ENCODE measurements at places on chromosomes 4 and X.

- no peak for DNase-seq
These were observed 26.3 kb downstream of the MFAP3L start for GRCh38 chr4:169999923-170000322.

DNA sequence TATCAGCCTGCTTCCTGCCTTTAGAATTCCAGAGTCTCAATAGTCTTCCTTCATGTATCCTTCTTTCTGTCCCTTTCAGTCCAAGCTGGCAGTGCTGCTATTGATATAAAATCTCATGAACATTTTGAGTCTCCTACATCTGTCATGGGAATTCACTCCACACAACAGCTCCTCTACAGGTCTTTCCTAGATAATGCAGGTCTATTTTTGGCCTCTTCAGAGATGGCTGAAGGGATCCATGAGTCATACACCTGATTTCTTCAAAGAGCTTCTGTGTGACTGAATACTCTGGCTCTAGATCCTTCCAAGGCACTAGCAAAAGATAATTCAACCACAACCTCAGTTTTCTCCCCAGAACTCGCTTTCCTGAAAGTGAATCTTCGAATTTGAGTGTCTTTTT, 115.4 kb downstream of the STPG2 start:
- no peak for DNase-seq

- DNase-seq, result no peak
These were observed 60.3 kb upstream of the MXD4 start for GRCh38 chr4:2322227-2322626.

DNA sequence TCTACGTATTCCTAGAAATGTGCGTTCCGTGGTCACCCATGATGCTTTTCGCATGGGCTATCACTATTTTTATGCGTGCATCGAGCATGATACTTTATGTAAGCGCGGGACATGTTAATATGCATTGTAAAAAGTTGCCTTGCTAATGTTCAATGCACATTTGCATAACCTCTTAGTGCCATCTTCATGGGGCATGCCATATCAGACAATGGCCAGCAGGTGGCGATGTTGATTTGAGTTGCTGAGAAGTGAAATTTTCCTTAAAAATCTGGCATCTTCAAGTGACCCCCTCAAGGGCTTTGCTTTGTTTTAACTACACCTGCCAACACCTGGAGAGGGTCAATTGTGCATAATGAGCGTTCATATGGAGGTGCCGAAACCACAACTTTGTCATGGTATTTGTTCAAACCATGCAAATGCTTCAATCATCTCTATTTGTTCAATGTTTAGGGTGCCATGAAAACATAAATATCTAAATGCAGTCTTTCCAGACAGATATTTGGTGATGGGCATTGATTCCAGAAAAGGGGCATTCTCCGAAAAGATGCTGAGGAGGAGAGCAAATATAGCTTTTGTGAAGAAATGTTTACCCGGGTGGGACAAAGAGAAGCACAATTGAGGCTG, 833.9 kb upstream of the PRKX start:
- DNase-seq, result peak; percentile 0
